ENCODE measurements at places on chromosomes 2 and 18.
A peak's percentile ranks its signal among the peaks of the same experiment; 100 is the strongest.

DNA sequence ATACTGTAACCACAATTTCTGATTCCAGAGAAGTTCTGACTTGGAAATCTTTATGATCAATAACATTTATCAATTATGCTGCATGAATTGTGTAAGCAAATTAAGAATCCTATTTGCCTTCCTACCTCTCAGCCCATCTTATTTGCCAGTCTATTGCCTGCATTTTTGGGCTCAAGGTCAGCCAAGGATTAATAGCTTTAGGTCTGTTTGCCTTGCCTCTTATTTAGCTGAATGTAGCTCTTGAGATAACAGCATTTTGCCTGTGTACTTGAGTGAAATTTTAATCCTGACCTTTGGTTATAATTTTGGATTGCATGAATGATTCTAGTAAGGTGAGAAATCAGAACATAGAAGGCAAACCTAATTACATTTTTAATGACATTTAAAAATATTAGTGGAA, 51.2 kb downstream of the MYO3B start:
- no peak for DNase-seq
- H3K4me3 ChIP-seq = no peak overlapping the region
- no peaks in the 10 kb centered on the region for H3K27me3 ChIP-seq
- H3K36me3 ChIP-seq = no peaks in the 10 kb centered on the region

GRCh38 chr2:217790681-217791392, 212.0 kb downstream of the TNS1 start:
- no peaks in the 10 kb centered on the region for H3K27me3 ChIP-seq
- peaks cover 18% of the 10 kb centered on the region for H3K4me1 ChIP-seq
- H3K36me3 ChIP-seq = no peaks in the 10 kb centered on the region
- no peak for DNase-seq
- no peak overlapping the region for H3K4me3 ChIP-seq

GRCh38 chr2:82834893-82835292, 1624.2 kb downstream of the SUCLG1 start:
- no peak overlapping the region for H3K27ac ChIP-seq
- no peaks in the 10 kb centered on the region for H3K27me3 ChIP-seq
- H3K4me3 ChIP-seq = no peak overlapping the region
- H3K36me3 ChIP-seq = no peaks in the 10 kb centered on the region
- no peak for DNase-seq
- no peaks in the 10 kb centered on the region for H3K4me1 ChIP-seq

DNA sequence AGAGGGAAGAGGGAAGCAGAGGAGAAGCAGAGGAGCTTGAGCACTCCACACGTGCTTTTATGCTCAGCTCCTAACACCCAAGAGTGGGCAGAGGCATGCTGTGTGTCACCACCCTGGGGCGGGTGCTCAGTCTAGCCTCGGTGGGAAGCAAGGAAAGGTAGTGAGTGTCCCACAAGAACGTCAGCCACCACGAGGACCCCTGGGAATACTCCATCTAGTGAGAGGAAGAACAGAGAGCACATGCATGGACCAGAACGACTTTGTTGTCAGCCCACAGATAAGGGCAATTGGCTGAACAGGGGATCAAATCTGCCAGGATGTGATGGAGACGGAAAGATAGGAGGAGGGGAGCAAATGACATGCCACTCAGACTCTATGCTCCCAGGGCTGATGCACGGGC, 83.4 kb downstream of the XDH start:
- no peak overlapping the region for H3K27ac ChIP-seq
- no peaks in the 10 kb centered on the region for H3K36me3 ChIP-seq
- no peak overlapping the region for H3K4me3 ChIP-seq

- no peak for DNase-seq
- no peak overlapping the region for H3K4me3 ChIP-seq
- no peak overlapping the region for H3K27ac ChIP-seq
- no peaks in the 10 kb centered on the region for H3K36me3 ChIP-seq
Measured at GRCh38 chr2:144648837-144649465, 129.0 kb upstream of the ZEB2 start.

- H3K36me3 ChIP-seq = no peaks in the 10 kb centered on the region
- H3K4me3 ChIP-seq = no peak overlapping the region
- H3K27me3 ChIP-seq = no peaks in the 10 kb centered on the region
- no peaks in the 10 kb centered on the region for H3K4me1 ChIP-seq
- no peak overlapping the region for H3K27ac ChIP-seq
Measured at GRCh38 chr18:56532176-56532840, 106.1 kb downstream of the TXNL1 start.

DNA sequence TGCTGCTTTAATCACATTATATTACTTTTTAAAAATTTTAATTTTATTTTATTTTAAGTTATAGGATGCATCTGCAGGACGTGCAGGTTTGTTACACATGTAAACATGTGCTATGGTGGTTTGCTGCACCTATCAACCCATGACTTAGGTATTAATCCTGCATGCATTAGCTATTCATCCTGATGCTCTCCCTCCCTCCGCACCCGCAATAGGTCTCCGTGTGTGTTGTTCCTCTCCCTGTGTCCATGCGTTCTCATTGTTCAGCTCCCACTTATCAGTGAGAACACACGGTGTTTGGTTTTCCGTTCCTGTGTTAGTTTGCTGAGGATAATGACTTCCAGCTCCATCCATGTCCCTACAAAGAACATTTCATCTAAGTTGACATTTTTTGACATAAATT, 283.2 kb downstream of the CYRIA start:
- DNase-seq = no peak
- H3K4me1 ChIP-seq = no peaks in the 10 kb centered on the region
- H3K27me3 ChIP-seq = no peaks in the 10 kb centered on the region
- no peak overlapping the region for H3K4me3 ChIP-seq

- peak overlapping the region; percentile 1 for H3K27ac ChIP-seq
- H3K27me3 ChIP-seq = no peaks in the 10 kb centered on the region
- no peak overlapping the region for H3K4me3 ChIP-seq
Measured at GRCh38 chr2:85648619-85649018, 19.4 kb downstream of the SFTPB start.

- no peaks in the 10 kb centered on the region for H3K36me3 ChIP-seq
- no peaks in the 10 kb centered on the region for H3K27me3 ChIP-seq
- DNase-seq = no peak
Measured at GRCh38 chr2:212931271-212931670, 220.1 kb downstream of the IKZF2 start.

- H3K36me3 ChIP-seq = no peaks in the 10 kb centered on the region
- no peaks in the 10 kb centered on the region for H3K4me1 ChIP-seq
- H3K27me3 ChIP-seq = no peaks in the 10 kb centered on the region
- no peak overlapping the region for H3K27ac ChIP-seq
- no peak for DNase-seq
- no peak overlapping the region for H3K4me3 ChIP-seq
Measured at GRCh38 chr2:100451734-100452133, 18.5 kb upstream of the NMS start.

Measured in B cell (primary cell).